Activated CD4-positive, alpha-beta T cell treated with anti-CD3 and anti-CD28 coated beads for 4 hours (primary cell): ENCODE measurements at places on chromosomes 5 and 9.

- no peak for DNase-seq
These were observed 91.1 kb downstream of the BARX1 start for GRCh38 chr9:93864032-93864431.

- no peak for DNase-seq
These were observed 128.1 kb upstream of the LHFPL2 start for GRCh38 chr5:78776637-78777036.

DNA sequence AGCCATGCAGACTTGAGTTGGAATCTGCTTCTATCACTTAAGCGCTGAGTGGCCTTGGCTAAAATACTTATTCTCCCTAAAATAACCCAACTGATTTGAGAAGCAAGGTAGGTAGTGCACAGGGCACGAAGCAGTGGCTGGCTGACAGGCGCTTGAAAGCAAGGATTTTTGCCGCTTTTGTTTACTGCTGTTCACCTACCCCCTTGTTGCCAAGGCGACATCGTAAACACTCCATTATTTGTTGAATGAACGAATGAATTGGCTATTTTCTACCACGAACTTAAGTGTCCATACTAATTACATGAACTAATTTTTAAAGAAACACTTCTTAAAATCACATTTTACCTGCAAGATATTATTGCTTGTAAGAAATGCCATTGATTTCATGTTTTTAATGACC is 98.0 kb downstream of the ANKH start:
- DNase-seq: no peak

- DNase-seq: no peak
These were observed 428.3 kb upstream of the CDH6 start for GRCh38 chr5:30765227-30765626.

DNA sequence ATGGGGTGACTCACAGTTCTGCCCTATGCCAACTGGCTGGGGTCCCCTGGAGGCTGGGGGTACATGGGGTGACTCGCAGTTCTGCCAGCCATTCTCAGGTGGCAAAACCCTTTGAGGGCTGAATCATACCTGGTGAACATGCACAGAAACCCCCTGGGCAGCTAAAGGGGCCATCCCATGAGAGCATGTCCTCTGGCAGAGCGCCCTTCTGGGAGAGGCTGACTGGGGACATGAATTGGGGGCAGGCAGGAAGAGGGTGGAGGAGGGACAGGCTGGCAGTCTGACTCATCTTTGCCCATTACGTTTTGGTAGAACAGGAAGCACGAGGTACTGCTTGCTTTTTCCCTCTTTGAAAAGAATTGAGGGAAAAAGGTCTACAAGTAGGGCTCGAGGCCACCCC is 16.7 kb downstream of the TRAF1 start:
- peak; percentile 81 for DNase-seq

GRCh38 chr5:75460942-75461610 is 50.4 kb downstream of the CERT1 start:
- no peak for DNase-seq

- DNase-seq: no peak
These were observed 273.9 kb downstream of the GADD45G start for GRCh38 chr9:89878687-89879086.

- DNase-seq: no peak
These were observed 877 bp upstream of the SCGB3A1 start for GRCh38 chr5:180592176-180592575.

DNA sequence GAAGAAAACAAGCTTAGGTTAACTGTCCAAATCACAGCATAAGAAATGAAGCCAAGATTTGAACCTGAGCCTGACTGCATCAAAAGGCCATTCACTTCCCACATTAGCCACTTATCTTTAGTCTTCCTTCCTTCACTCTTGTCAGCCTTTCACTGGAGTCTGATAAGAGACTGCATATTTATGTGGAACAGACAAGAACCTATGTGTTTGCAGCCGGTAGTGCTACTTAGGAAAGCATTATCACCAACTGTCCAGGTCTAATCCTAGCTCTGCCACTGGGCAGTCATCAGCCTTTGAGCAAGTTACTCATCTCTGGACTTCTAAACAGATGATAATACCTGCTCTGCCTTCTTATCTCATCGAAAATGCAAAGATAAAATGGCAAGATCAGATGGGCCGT is 12.1 kb upstream of the ATP6V0E1 start:
- no peak for DNase-seq

GRCh38 chr5:172002840-172003512 is 3.5 kb downstream of the FBXW11 start:
- DNase-seq: no peak

DNA sequence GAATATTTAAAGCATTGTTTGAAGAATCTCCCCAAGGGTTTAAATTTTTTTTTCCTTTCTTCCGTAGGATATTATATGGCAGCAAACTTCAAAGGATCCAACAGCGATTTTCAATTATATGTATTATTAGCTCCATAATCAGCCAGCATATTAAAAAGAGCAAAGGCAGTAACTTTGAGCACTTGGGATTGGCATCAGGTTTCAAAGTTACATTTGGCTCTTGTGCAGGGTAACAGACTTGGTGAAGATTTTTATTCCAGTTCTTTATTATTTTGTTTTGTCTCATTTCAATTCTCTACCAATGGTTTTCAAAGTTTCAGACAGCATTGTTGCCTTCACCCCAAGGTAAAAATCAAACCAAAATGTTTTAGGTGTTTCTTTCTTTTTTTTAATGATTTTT is 116.7 kb upstream of the ZNF366 start:
- no peak for DNase-seq

DNA sequence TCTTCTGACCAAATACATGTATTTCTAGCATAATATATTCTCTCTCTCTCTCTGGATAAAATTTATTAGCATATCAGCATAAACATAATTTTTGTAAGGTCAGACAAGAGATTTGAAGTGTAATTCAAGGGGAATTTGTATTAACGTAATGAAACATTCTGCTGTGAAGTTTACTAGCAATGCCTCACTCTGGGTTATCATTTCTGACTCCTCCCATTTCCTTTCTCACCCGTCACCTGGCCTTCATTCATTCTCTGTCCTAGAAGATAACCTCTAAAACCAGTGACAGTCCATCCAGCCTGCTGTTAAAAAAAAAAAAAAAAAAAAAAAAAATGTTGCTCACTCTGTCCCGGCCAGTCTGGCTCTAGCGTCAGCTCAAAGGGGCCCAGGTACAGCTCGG is 27.1 kb downstream of the GRAMD2B start:
- peak; percentile 14 for DNase-seq

DNA sequence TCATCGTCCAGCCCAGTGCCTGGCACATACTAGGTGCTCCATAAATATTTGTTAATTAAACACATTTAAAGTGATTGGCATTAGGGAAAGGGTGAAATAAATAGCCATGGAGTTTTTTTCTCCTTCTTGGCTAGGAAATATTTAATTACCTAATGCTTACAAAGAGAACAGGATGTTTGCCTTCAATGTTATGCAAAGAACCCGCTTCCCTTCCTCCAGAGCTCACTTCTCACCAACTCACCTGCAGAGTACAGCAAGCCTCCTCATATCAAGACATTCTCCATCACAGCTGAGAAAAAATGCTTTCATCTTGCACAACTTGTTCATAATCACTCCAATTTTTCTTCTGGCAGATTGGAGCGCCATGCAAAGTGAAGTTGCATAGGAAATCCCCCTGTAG is 161.7 kb upstream of the STK32A start:
- DNase-seq: no peak

GRCh38 chr5:108937221-108937620 is 189.5 kb downstream of the FER start:
- DNase-seq: no peak

DNA sequence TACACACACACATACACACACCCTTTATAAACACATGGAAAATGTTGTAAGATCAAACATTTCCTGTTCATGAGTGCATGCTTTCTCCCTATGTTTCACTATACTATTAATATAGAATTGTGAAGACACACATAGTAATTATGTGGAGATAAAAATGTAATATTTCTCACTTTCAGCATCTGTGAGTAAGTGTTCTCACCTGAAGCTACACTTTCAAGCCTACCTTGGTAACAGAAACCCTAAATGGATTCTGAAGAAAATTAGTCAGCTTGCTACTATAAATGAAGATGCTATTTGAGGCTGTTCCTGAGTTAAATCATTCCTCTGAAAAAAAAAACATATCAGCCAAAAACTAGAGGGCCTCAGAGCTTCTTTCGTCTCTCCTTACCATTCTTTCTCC is 81.1 kb upstream of the GNA14 start:
- no peak for DNase-seq

GRCh38 chr9:34419716-34420504 is 38.5 kb downstream of the FAM219A start:
- DNase-seq: no peak

- DNase-seq: no peak
These were observed 5.4 kb downstream of the ROPN1L start for GRCh38 chr5:10447041-10447440.

GRCh38 chr5:138128334-138128733 is 10.9 kb downstream of the NME5 start:
- no peak for DNase-seq

DNA sequence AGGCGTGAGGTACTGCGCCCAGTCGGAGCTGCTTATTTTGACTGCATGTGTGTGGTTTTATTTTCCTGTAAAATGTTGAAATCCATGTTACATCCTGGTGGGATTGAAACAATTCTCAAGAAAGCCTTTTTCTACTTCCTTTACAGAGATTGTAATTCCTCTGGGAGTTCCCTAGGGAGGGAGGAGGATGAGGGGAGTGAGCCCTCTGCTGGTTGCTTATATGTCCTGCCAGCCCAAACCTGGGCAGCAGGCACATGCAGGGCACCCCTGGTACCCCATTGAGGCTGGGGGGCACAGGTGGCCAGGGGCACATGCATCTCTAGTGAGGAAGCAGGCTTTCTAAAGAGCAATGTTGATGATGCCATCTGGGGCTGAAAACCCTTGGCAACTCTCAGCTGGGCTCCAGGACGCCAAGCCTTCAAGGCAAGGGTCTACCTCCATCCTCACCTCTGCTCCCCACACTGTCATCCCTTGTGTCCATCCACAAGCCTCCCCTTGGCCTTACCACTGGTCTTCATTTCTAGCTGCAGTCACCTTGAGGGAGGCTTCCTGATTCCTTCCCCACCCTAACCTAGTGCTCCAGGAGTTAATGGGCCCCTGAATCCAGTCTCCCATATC is 84.7 kb upstream of the TNFSF8 start:
- no peak for DNase-seq

GRCh38 chr9:70076678-70077077 is 33.0 kb downstream of the MAMDC2 start:
- DNase-seq: no peak

DNA sequence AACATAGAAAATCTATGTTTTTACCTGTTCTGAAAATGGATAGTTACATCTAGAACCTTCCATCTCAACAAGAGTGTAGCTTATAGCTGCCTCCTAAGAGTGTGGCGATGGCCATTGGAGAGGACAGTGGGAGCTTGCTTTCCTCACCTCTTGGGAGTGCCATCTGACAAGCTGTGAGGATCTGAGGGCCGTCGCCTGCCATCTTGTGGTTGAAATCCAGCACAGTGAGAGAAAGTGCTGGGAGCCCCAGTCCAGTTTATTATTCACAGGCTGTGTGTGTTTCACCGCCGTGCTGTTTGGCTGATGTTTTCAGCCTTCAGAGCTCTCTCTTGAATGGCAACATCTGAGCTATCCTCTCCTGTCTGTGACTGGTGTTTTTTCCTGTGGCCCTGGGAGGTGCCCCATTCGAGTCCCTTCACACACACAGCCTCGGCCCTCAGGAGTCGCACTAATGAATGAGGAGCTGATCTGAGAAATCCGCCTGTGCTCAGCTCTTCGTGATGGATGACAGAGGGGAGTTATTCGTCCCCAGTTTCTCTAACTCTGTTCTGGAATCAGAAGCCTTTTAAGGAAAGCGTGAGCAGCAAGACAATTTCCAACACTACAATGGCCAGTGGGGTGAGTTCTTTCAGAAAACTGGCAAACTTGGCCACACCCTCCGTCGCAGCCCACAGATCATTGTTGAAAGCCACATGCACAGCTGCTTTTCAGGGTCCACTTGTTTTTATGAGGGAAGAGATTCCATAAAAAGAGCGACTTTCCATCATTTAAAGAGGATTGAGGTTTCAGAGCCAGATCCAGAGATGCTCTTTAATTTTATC is 170.3 kb downstream of the PDZD2 start:
- no peak for DNase-seq

DNA sequence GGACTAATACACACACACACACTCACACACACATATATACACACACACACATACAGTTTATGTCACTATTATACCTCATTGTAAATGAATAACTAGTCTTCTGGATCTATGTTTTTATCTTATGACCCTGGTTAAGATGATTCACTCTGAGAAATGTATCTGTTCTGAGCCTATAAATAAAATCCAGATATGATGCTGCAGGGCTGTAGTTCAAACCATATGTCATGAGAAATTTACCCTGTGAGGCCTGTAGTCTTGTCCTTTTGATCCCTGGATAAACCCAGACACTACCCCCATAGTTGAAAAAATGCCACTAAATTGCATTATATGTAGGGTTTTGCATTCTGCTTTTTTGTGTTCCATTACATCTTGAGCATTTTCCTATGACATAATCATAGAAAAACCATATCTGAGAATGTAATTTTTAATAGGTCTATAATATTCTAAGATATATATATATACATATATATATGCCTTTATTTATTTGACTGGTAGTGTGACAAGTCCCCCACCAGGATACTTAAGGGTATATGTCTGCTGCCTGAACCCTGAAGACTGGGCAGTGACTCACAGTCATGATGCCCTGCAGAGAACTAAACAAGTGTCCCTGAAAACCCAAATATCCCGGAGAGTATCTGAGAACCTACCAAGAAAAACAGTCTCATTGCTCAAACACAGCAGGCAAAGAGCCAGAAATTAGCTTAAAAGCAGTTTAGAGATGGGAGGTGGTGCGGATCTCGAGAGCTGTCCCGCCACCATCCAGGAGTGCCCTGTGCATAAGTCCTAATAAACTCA is 18.4 kb upstream of the ALDOB start:
- DNase-seq: no peak

DNA sequence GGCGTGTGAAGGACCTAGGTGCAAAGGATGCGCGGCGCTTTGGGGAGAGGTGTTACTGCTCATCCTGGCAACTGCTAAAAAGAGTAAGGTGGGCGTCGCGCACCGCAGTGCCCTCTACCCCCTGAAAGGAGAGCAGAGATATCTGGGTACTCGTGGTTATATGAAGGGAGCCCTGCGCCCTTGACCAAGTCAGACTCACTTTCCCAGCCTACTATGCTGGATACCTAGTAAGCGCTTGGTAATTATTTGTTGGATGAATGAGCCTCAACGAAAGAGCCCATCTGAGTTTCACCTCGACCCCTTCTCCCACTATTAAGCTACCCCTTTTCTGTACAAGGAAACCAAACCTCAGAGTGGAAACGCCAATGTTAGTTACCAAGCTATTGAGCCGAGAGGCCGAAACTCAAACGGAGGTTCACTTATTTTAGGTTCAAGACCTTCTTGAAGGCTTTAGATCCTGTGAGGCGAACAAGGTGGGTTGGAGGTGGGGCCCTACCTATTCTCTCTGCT is 8.0 kb downstream of the LHX6 start:
- no peak for DNase-seq

- DNase-seq: no peak
These were observed 239.9 kb upstream of the PAPPA start for GRCh38 chr9:115913696-115914095.

DNA sequence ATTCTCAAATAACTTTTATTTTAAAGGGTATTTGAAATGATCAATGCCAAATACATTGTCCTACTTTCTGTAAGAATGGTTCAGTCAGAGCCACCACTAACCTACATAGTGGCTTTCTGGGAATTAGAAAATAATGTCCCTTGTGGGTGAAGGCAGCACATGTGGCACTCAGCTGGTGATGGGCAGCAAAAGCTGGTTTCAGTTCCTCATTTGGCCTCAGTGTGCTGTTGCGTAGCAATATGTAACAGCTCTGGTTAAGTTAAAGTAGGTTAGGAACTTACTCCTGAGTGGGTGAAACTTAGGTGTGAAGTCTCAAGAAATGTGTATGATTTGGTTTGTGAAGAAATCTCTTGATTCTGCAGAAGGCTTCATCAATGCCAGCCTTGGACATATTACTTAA is 99.6 kb upstream of the SPEF2 start:
- DNase-seq: no peak
